ENCODE measurements at places on chromosomes 1 and 21.

DNA sequence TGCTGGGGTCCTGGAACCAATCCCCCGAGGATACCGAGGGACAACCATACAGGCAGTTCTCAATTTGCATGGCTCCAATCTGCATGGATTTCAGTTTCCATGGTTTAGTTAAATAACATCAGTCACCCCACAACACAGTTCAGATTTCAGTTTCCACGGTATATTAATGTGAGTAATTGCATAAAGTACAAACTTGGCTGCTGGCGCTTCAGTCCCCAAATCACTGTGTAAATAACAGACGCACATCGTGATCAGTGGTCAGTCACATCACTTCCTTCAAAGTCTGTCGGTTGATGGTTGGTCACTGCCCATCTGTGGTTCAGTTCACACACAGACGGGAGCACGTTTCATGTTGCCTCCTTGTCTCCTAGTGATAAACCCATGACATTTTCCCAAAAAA is 66.4 kb upstream of the LPGAT1 start:
- DNase-seq, result no peak

GRCh38 chr1:78892260-78892840 is 114.2 kb downstream of the ADGRL4 start:
- DNase-seq, result no peak

DNA sequence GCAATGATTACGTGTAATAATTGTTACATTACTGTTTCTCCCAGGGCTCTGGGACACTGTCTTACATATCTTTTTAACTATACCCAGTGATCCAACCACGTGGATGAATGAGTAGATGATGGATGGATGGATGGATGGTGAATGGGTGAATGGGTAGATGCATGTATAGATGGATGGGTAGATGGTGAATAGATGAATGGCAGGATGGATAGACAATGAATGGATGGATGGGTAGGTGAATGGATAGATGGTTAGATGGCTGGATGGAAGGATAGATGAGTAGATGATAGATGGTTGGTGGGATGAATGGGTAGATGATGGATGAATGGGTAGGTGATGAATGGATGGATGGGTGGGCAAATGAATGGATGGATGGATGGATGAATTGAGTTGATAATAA is 135.9 kb downstream of the HUNK start:
- no peak for DNase-seq

- no peak for DNase-seq
These were observed 119.2 kb upstream of the BARHL2 start for GRCh38 chr1:90836345-90836679.

- DNase-seq, result no peak
These were observed 29.1 kb upstream of the ZNF281 start for GRCh38 chr1:200438911-200439310.

DNA sequence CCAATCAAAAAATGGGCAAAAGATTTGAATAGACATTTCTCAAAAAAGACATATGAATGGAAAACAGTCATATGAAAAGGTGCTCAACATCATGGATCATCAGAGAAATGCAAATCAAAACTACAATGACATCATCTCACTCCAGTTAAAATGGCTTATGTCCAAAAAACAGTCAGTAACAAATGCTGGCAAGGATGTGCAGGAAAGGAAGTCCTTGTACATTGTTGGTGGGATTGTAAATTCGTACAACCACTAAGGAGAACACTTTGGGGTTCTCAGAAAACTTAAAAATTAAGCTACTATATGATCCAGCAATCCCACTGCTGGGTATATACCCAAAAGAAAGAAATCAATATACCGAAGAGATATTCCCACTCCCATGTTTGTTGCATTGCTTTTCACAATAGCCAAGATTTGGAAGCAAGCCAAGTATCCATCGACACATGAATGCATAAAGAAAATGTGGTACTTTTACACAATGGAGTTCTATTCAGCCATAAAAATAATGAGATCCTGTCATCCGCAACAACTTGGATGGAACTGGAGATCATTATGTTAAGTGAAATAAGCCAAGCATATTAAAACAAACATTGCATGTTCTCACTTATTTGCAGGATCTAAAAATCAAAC is 17.9 kb downstream of the GBP5 start:
- no peak for DNase-seq

DNA sequence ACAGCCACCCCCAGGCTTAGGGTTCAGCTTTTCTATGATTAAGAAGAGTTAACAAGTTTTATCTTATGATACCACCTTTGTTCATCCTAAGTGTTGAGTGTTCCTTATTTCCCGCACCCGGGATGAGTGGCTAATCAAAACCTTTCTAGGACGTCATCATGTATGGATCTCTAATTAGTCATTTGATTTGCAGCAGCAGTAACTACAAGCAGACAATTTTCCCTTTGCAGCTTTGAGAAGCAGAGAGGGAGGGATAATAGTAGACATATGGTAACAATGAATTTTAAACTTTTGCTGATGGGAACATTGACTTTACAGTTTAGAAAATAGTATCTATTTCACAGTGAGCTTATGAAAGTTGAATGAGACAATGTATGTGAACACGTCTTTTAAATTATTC is 30.8 kb upstream of the SLC35F3 start:
- no peak for DNase-seq

- peak; percentile 21 for DNase-seq
These were observed 52.4 kb downstream of the CHD5 start for GRCh38 chr1:6127587-6128163.

- DNase-seq, result no peak
These were observed 78.3 kb downstream of the ADAMTS1 start for GRCh38 chr21:26766826-26767325.

DNA sequence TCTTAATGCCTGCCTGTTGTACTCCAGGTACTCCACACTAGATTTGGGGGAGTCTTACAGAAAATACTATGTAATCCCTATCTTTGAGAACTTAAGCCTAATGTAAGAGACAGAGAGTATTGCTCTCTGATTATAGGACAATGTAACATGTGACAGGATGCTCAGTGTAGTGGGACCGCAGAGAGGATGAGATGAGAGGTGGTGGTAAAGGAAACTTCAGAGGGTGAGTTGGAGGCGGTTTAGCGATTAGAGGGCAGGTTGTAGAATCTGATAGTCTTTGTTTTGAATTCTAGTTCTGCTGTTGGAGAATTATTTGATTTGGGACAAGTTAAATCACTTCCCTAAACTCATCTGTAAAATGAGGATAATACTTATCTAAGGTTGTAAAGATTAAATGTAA is 5.4 kb downstream of the SOAT1 start:
- DNase-seq, result no peak

DNA sequence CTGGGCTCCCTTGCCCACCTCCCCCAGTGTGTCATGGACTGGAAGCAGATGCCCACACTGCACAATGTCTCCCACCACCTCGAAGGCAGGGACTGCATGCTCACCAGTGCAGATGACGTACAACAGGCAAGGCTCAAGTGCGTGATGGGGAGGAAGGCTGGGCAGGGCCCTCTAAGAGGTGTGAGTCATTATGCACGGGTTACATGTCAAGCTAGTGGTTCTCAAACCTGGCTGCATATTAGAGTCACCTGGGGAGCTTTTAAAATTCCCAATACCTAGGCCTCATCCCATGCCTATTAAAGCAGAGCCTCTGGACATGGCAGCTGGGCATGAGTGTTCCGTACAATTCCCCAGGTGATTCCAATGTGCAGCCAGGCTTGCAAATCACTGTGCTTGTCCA is 137.9 kb upstream of the NGF start:
- no peak for DNase-seq

- no peak for DNase-seq
These were observed 2.1 kb downstream of the ETV3 start for GRCh38 chr1:157136133-157136532.

GRCh38 chr1:78472851-78473496 is 17.8 kb upstream of the PTGFR start:
- no peak for DNase-seq

DNA sequence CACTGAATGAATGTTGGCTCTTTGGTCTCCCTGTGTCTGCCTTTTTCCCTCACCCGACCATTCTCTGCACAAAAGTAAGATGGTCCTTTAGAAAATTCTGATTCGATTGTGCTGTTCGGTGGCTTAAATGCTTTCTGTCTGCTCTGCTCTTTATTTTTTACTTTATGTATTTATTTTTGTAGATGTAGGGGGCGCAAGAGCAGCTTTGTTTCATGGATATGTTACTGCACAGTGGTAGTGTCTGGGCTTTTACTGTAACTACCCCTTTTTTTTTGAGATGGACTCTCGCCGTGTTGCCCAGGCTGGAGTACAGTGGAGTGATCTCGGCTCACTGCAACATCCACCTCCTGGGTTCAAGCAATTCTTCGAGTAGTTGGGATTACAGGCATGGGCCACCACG is 15.7 kb downstream of the NLRP3 start:
- DNase-seq, result no peak

- no peak for DNase-seq
These were observed 5.0 kb upstream of the SNX27 start for GRCh38 chr1:151606857-151607256.

DNA sequence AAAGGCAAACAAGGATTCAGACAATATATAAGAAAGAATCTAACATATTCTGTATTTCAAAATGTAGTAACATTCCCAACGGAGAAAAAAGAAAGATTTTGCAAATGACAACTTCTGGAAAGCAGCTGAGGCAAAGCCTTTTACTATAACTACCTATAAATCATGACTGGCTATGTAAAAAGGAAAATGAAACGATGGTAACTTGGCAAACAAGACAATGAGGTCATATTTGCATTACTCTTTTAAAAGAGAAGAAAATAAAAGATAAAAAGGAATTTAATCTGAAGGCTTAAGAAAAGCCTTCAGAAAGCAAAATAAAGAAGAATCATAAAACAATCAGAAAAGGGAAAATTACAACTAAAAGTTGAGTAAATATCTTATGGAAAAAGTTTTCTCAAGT is 25.1 kb upstream of the ASPM start:
- DNase-seq, result no peak

- DNase-seq, result no peak
These were observed 160.5 kb downstream of the PLXNA2 start for GRCh38 chr1:208083715-208084085.

DNA sequence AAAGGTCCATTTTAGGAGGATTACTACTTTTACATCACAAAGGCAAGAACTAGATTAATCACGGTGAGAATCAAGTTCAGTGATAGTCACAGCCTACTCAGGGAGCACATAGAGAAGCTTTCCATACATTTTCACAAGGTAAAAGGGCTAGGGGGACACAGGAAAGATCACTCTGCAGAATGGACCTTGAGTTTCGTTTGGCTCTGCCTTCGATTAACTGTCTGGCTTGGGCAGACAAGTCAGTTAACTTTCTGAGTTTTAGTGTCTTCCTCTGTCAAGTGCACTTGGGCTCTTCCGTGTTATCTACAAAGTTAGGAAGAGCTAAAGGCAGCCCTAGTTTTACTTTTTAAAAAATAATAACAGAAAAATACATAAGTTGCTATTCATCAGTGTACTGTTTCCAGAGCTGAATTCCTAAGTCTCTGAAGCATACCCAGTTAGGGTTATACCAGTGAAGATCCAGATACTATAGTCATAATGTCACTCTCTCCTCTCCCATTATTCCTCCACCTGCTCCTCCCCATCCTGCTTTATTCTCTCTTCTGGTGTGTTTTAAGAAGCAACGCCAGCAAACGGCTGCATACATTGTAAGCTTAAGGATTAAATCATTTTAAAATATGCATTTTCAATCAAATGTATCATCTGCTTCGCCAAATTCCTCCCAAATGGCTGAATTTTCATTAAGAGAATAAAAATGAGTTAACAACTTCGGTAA is 1.7 kb downstream of the CEP170 start:
- no peak for DNase-seq

- DNase-seq, result no peak
These were observed 164.0 kb downstream of the NEK7 start for GRCh38 chr1:198320759-198321158.

GRCh38 chr1:18160290-18160942 is 52.8 kb downstream of the IGSF21 start:
- no peak for DNase-seq

- no peak for DNase-seq
These were observed 21.4 kb downstream of the SMG7 start for GRCh38 chr1:183493540-183494245.

GRCh38 chr1:158354255-158354654 is 561 bp downstream of the CD1E start:
- no peak for DNase-seq

GRCh38 chr1:114153261-114154145 is at the start of gene SYT6:
SYT6 (minus strand) TSS chr1:114153869; CDS start chr1:114153772, 97 bp downstream.
- DNase-seq, result no peak

DNA sequence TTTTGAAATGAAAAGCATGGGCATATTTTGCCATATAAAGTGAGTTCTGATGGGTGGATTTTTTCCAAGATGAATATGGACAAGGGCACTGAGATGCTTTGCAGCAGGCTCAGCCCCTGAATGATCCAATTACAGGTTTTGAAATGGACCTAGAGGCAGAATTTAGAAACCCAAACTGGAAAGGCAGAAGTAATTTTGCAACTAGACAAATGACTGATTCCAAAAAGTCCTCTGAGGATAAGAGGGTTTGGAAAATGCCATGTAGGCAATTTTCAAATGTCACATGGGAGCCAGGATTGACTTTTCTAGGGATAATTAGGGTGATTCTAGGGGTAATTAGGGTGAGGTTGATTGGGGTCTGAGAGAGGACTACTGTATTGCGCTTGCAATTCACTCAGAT is 148.9 kb upstream of the ZNF648 start:
- no peak for DNase-seq

DNA sequence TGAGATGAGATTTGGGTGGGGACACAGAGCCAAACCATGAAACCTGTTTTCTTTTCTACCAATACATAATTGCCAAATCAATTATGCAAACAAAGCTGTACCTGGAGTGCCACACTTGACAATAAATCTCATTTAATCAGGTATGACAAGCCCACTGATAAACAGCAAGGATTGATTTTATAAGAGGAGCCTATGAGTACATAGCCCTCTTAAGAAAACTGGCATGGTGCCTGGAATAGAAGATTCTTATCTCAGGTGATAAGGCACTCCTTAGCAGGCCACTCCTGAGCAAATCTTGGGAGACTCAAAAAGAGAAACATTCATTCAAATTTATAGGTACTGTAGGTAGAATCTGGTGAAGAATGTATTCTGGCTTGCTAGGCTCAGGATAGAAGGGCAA is 28.6 kb upstream of the PDE4B start:
- DNase-seq, result no peak

DNA sequence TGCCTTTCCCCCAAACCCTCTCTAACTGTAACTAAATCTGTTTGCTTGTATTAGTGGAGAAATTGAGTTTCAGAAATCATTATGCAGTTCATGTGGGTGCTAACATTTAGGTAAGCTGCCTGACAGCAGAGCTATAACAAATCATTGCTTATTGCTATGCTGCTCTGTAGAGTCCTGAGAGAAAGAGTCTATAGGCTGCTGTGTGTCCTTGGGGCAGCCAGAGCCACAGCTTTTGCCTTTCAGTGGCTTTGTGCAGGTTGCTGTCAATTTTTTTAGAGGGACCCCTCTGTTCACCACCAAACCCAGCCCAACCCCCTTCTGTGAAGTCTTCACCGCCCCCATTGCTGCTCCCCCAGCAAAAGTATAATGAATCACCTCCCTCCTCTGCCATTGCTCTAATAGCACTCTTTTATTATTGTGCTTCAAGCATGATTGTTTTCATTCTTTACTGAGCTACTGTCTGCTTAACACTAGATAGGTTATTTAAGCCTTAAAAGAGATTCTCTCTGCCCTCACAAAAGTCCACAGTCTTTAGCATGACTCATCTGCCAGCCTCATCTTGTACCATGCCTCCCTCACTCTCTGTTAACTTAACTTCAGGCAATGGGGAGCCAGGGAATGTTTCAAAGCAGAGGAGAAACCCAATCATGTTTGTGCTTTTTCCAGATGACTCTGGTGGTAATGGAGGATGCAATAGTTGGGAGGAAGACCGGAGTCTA is 38.6 kb downstream of the DIRAS3 start:
- DNase-seq, result no peak

- no peak for DNase-seq
These were observed 10.9 kb downstream of the H3-3A start for GRCh38 chr1:226073184-226073950.
